ENCODE measurements at places on chromosomes 13 and 19.

GRCh38 chr13:49571299-49572240 lies 13.8 kb downstream of the RCBTB1 start:
- no peak for DNase-seq

DNA sequence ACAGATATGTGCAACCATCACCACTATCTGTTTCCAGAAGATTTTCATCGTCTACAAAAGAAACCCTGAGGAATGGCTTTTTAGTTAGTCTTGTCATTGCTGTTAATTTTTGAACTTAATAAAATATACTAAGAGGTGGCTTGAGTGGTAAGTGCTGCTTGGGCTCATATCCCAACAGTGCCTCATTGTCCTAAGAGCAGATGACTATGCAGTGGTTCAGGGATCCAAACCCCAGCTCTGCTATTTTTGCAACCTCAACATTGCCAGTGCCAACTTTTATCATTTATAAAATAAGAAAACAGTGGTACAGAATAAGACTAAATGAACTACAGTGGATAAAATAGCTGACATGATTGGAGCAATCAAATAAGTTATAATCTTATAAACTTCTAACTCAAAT lies 123.2 kb upstream of the SLC7A1 start:
- no peak for DNase-seq

DNA sequence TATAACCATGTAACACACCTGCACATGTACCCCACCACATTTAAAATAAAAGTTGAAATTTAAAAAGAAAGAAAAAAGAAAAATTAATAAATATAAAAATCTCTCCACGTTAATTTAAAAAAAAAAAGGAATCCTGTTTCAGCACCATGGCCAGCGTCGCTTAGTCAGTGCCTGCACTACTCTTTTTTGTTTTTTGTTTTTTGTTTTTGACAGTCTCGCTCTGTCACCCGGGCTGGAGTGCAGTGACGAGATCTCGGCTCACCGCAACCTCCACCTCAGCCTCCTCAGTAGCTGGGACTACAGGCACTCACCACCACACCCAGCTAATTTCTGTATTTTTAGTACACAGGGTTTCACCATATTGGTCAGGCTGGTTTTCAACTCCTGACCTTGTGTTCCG lies 835.9 kb downstream of the UQCRFS1 start:
- no peak for DNase-seq

DNA sequence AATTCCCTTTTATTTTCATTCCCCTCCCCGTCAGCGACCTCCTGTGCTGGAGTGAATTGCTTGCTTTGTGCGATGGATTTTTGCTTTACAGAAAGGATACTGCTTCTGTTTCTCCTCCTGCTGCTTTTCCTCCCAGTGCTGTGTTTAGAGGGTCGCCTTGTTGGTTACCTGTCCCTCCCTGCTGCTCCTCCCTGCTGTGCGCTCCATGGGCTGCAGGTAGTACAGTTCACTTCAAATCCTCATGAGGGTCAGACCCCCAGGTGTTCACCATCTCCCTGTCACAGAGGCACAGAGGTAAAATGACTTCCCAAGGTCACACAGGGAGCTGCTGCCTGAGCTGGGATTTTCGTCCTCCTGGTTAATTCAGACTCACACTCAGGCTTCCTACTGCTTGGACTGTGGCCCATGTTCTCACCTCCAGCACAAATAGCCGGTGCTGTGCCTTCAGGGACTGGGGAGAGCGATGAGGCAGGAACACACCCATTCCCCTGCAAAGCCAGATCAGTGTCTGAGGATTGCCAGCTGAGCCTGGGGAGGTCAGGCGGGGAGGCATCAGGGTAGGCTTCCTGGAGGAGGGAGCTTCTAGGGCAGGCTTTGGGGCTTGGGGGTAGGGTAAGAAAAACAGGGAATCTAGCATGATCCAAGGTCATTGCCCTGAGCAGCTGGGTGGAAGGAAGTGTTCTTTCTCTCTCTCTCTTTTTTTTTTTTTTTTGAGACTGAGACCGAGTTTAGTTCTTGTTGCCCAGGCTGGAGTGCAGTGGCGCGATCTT lies 14.4 kb downstream of the BICRA start:
- peak; percentile 33 for DNase-seq

DNA sequence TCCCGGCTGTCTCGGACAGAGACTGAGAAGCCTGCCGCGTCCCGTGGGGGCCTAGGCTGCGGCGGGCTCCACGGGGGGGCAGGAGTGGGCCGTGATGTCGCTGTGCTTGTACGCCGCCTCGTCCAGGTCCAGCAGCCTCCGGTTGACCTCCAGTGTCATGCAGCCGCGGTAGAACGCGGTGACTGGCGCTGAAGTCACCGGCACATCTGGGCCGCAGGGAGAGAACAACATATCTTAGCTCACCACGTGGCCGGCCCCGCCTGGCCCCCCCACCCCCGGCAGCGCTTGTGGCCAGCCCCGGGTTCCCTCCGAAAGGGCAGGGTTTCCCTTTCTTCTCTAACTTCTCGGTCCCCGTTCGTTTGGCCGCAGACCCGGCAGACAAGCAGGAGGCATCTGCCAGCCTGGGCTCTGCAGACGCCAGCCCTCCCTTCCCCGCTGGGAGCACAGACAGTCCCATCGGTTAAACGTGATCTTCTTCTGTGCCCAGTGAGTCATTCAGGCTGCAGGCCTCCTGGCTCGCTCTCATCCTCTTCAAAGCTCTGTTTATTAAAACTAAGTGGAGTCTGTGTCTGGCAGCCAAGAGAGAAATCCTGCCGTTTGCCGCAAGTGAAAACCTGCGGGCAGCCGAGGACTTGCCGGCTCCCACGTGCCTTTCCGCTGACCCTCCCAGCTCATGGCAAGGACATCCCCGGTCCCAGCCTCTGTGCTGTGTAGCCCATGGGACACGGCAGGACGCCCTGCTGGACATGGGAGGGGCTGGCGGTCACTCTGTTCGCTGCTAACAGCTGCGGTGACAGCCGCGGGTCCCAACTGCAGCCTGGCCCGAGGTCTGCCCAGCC lies 42.8 kb downstream of the GAS6 start:
- DNase-seq = no peak

DNA sequence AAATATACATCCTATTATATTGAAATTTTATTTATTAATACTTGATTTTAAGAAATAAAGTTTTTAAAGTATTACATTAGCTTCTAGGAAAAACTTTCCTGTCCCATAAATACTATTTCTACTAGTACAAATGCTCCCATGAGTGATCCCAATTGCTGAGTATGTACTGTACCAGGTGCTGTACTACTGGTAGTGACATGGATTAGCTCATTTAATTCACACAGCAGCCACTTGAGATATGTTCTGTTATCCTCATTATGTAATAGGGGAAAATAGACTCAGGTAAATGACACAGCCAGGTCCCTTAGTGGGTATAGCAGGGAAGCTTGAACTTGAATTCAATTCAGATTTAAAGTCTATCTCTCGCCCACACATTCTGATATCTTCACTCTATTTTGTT lies 363.1 kb downstream of the FGF14 start:
- peak; percentile 23 for DNase-seq

All from NCI-H146 (cell line).